Activated T-cell treated with anti-CD3 and anti-CD28 coated beads for 48 hours (primary cell): ENCODE measurements at places on chromosomes 3 and 15.

DNA sequence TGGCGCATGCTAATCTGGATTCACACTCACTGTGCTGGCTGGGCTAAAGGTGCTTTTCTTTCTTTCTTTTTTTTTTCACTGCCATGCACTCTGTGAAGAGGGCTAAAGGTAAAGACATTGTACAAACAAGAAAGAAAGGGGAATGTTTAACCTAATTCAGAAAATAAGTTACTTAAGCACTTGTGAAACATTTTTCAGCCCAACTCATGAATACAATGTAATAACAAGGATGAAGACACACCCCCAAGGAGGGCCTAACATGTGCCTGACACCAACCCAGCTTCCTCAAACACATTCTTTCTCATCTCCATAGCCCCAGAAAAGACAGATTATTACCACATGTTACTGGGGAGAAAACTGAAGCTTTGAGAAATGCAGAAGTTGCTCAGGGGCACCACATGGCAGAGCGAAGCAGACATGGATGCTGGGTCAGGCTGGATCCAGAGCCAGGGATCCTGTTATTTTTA, 5.7 kb downstream of the STIMATE start:
- no peak for DNase-seq

DNA sequence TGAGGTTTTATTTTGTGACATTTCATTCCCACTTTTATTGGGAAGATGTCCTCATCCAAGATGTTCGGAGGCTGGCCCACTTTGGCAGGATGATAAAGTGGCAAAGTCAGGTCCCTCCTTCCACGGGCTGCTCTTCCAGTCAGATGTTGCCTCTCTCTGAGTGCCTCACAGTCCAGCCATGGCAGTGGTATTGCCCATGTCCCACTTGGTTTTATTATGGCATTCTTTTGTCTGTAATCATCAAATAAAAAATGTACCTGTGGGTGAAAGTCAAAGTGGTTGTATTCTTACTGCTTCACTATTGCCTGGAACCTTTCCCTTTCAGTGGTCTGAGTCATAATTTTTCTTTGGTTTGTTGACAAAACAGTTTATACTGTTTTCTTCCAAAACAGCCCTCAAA, 20.2 kb downstream of the ARNT2 start:
- DNase-seq, result no peak

DNA sequence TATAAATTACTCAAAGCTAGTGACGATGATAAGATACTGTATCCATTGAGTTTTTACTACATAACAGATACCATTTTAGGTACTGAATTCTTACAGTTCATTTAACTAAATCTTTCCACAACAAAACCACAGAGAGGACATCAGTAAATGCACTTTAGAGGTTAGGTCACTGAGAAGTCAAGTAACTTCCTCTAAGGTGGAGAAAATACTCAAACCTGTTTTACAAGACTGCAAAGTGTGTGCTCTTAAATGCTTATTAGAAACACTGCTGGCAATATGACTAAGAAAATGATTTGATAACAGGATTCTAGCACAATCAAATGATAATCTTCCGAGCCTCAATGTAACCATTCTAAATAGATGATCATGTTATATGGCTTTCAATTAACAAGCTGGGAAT, 99.4 kb downstream of the UBE3A start:
- no peak for DNase-seq

DNA sequence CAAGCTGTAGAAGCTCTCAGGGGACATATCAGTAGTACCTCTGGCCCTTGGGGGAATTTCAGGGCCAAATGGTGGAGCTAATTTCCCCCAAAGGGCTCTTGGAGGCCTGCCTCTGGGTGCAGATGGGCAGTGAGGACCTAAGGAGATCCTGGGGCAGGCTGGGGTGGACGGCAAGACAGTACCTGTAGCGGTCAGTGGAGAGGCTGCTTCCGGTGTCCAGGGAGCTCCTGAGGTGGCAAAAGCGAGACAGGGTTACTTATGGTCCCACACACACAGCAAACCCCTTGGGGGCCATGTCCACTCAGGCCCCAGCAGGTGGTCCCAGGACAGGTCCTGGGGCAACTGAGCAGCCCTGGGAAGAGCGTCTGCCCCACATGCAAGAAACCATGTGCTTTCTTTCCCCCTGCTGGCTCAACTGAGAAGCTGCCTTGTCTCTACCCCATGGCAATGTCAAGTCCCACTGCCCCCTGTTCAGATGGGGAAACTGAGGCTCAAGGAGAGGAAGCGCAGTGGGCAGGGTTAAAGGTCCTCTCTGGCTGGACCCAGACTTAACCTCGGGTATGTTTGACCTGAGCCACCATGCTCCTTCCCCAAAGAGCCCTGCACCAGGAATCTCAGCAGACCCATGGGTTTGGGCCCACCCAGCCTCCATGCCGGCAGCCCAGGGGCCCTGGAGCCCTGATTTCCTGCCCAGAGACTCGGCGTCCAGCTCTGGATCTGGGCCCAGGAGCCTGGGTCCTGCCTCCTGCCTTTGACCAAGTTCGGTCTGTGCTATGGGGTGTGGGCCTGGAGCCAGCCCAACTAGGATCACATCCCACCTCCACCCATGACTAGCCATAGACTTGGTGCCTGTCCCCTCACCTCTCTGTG, 25.7 kb downstream of the IQSEC1 start:
- no peak for DNase-seq

GRCh38 chr3:59809016-59809415, 759.2 kb upstream of the CFAP20DC start:
- no peak for DNase-seq

- no peak for DNase-seq
These were observed 99.2 kb downstream of the ATP10A start for GRCh38 chr15:25763954-25764353.

- no peak for DNase-seq
These were observed 51.0 kb downstream of the VGLL4 start for GRCh38 chr3:11592445-11593298.

- DNase-seq, result no peak
These were observed 17.5 kb downstream of the TGM5 start for GRCh38 chr15:43249236-43249635.

- DNase-seq, result no peak
These were observed 28.1 kb downstream of the TRIM42 start for GRCh38 chr3:140705954-140706353.

- DNase-seq, result no peak
These were observed 234.1 kb downstream of the ADAMTS17 start for GRCh38 chr15:100107606-100108225.

DNA sequence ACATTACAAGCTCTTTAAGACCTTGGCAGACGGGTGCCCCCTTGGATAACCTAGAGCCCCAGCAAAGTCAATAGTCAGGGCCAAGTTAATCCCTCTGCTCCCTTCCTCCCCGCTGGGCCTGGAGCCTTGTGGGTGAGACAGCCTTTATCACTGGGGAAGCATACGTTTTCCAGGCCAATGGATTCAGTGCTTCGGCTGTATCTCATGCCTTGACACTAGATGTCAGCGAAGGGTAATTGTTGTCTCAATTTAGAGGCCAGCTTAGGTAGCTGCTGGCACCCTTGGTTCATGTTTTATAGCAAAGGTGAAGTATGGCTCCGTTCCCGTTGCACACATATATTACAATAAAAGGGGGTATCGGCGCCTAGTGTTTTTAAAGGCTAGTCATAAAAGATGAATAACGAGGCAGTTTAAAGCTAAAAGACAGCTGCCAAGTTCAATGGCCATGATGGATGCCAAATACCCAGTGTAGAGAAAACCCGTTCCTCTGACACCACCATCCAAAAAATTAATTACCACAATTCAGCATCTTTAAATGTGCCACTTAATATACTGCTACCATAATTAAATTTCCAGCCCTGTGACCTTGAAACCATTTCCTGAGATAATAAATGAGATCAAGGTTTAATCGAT, 52.3 kb upstream of the BNIP2 start:
- no peak for DNase-seq

GRCh38 chr3:105533960-105534359, 167.3 kb downstream of the ALCAM start:
- no peak for DNase-seq

DNA sequence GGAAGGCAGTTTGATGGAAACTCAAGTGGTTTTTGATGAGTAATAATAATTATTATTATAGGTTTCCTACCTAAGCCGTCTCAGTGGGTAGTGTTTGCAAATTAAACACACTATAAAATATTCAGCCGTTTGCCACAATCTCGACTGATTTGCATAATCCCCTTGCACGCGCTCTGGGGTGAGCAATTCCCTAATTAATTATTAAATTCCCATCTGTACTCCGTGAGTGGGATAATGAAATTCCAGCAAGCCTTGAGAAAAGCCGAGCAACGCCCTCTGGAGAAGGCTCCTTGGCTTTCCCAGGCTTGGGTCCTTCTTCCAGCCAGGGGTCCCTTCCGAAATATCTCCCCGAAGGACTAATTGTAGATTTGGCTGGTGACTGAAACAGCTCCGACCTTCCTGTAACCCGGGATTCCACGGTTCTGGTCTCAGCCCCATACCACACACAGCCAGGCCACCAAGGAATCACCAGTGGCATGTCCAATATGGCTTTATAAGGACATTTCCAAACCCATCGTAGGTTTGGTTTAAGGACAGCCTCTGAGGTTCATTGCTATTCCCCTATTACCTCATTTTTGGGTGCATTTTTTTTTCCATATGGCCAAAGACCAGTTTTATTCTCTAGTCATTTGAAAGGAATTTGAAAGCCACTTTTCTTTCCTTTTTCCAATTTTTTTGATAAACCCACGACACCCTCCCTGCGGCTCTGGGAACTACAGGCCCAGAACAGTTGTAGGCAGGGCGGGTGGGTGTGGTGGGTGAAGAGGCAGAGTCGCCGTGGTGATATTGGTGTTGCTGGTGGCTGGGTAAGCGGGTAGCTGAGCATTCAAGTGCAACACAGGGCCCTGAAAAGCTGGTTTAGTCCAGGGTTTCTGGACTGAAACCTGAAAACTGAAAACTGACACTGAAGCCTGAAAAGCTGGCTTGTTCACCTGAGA, 33.2 kb upstream of the RGMA start:
- no peak for DNase-seq

GRCh38 chr3:116877968-116878367, 168.4 kb downstream of the TUSC7 start:
- no peak for DNase-seq

DNA sequence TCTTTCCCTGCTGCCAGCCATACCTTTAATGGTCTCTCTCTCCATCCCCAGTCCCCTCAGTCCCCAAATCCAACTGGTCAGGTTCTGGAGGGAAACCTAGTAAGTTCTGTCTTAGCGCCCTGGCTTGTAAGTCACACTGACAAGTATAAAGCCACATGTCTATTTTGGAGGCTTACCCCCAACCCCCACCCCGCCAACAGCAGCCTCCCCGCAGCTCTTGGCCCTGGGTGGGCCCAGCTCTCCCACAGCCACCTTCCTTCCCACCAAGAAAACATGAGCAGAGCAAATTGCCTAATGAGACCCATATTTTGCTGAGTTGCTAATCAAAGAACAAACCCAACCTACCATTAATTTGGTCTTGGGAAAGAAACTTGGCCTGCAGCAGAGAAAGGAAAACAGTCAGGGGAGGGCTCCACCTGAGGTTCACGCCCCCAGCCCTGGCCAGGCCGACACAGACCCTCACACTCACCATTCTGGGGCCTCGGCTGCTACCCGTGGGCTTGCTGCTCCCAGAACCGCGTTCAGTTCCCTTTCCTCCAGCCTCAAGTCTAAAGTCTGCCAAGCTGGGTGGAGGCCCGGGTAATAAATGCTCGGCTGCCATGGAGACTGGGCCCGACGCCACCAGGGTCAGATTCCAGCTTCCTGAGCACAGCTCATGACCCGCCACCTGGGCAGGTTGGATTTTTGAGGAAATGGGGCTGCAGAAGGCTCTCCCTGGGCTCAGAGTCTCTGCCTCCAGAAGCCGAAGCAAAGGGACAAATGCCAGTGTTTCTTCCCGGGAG, at the start of gene CALML4:
Gene CALML4, minus strand, starts transcription at position 557 of the 782 bp plus-strand sequence. Its CDS starts 85 bp downstream, at position 472.
- DNase-seq, result no peak

DNA sequence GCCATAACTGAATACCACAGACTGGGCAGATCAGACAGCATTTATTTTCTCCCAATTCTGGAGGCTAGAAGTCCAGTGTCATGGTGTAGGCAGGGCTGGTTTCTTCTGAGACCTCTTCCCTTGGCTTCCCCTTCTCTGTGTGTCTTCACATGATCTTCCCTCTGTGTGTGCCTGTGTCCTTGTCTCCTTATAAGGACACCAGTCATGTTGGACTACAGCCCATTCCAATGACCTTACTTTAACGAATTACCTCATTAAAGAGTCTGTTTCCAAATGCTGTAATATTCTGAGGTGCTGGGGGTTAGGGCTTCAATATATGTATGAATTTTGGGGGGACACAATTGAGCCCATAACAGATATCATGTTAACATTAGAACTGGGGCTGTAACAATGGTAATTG, 13.3 kb upstream of the RARRES1 start:
- no peak for DNase-seq

- DNase-seq, result no peak
These were observed 116.3 kb downstream of the MITF start for GRCh38 chr3:69855436-69856162.

DNA sequence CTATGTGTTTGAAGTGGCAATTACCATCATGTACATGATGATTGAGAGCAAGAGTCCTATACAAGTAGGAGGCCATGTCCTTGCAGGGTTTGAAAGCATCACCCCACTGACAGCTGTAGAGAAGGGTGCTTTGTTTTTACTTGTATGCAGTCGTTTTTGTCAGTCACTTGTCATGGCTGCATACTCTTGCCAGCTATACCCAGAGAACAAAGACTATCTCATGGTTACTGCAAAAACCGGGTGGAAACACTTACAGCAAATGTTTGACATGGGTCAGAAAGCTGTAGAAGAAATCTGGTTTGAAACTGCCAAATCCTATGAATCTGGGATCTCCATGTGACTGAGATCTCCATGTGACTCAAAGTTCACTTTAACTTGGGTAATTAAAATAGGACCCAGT, 6.9 kb upstream of the PSMA4 start:
- DNase-seq, result no peak

DNA sequence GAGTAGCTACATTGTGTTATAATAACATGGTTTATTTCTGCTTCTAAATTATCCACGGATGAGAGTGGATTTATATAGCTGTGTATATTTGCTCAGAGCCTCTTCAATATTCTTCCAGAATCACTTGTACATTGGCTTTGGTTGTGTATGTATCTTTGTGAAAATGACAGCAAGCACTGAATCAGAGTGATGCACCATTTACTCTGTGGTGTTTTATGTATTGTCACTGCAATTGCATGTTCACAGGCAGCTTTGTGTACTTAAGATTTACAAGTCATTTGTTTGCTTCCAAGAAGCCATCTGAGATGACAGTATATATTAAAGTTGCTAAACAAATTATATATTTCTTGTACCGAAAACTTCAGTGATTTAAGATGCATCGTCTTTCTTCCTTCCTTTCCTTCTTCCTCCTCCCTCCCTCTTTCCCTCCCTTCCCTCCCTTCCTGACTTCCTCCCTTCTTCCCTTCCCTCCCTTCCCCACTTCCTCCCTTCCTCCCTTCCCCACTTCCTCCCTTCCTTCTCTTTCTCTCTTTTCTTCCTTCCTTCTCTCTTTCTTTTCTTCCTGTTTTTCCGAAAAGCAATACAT, 362.3 kb upstream of the GOLIM4 start:
- no peak for DNase-seq

DNA sequence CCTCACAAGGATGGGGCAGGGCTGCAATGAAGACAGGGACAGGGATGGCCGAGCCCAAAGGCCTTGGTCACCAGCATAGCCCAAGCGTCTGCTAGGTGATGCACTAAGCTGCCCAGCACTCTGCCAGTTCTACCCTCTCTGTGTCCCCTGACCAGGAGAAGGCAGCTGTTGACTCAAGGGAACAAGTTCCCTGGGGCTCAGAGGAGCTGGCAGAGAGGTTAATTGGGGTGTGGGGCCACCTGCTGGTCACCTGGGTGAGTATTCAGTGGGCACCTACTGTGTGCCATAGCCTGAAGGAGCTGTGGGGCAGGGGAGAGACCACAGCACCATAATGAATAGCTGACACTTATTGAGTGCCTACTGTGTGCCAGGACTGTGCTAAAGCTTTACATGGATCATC, 22.0 kb upstream of the DOCK3 start:
- DNase-seq, result peak; percentile 37
